ENCODE measurements at places on chromosomes 4 and X.

GRCh38 chr4:128161138-128161537, 100.0 kb downstream of the LARP1B start:
- no peak for DNase-seq

- DNase-seq: no peak
Observed at GRCh38 chr4:173178144-173178543, 9.5 kb downstream of the GALNT7 start.

DNA sequence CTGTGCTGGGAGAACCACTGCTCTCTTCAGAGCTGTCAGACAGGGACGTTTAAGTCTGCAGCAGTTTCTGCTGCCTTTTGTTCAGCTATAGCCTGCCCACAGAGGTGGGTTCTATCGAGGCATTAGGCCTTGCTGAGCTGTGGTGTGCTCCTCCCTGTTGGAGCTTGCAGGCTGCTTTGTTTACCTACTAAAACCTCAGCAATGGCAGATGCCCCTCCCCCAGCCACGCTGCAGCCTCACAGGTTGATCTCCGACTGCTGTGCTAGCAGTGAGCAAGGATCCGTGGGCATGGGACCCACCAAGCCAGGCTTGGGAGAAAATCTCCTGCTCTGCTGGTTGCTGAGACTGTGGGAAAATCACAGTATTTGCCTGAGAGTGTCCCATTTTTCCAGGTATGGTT, 133.8 kb upstream of the UBQLN2 start:
- no peak for DNase-seq

- no peak for DNase-seq
Observed at GRCh38 chr4:106010761-106011160, 115.5 kb downstream of the NPNT start.

GRCh38 chr4:74671080-74671698, 123.1 kb downstream of the BTC start:
- DNase-seq: peak; percentile 32

DNA sequence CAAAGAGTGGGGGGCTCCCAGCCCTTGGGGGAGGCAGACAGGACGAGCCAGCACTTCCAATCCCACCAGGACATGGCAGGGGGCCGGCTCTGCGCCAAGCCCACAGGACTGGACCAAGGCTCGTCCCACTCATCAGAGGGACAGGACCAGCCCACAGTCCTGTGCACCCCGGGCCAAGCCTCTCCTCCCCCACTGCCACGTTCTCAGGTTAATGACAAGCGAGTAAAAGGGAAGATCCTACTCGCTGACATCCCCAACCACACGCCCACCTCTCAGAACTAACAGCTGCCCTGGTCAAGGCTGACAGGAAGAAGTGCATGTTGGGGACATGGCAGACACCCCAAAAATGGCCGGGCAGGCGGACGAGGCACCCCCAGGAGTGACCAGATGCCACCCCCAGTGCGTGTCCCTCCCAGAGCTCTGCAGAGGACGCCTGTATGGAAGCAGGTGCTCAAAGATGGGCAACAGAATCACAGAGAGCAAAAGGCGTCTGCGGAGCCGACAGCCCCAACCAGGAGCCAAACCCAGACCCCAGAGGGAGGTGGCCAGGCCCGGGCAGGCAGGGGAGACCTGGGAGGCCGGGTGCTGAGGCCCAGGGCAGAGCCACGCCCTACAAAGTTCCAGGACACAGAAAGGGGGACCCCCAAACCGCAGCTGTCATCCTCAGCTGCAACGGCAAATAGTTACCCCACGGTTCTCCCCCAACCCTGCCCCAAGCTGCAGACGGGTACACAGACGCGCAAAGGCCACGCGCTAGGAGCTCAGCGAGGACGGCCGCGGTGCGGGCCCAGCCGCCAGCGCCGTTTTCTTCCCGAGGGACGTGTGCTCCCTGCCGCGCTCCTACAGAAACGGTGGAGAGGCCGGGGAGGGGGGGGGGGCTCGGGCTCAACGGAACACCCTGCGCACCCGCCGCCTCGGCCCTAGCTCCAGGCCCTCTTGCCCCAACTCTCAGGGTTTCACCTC, 1.7 kb downstream of the CTBP1 start:
- peak; percentile 3 for DNase-seq

GRCh38 chrX:21996872-21997455, 35.2 kb upstream of the PHEX start:
- DNase-seq: peak; percentile 95

- DNase-seq: no peak
Observed at GRCh38 chr4:1519787-1520661, 113.8 kb upstream of the NKX1-1 start.

DNA sequence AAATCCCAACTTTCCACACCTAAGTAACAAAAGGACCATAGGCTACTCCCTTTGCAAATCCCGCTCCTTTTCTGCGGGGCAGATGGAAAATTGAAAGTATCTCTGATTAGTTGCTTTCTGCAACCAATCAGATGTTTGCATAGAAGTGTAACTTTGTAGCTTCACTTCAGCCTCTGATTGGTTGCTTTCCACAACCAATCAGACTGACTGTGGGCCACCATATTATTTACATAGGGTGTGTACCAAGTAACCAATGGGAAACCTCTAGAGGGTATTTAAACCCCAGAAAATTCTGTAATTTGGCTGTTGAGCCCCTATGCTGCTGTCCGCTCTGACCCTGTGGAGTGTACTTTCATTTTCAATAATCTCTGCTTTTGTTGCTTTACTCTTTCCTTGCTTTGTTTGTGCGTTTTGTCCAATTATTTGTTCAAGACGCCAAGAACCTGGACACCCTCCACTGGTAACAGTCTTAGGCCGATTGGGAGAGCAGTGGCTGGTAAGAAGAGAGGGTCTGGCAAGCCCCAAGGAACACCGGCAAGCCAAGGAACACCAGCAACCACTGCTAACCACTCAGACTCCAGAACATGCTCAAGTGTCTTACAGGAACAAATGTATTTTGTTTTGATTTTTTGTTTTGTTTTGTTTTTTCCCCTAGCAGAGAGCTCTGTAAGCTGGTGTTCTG, 125.5 kb upstream of the MAP3K15 start:
- no peak for DNase-seq

DNA sequence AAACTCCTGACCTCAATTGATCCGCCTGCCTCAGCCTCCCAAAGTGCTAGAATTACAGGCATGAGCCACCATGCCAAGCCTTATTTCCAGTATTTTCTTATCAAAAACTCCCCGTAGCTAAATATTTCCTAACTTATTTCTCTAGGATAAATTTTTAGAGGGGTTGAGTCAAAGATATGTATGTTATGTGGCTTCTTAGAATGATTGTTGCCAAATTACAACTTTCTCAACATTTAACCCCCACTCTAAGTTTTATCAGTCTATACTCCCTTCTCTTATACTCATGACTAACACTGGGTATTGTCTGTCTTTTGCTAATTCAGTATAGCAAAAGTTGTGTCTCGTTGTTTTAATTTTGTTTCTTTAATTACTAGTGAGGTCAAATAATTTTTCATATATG, 187.7 kb upstream of the LNX1 start:
- DNase-seq: no peak

GRCh38 chrX:114800719-114801118, 216.7 kb downstream of the IL13RA2 start:
- no peak for DNase-seq

GRCh38 chr4:24889991-24890390, 22.9 kb downstream of the CCDC149 start:
- no peak for DNase-seq

All from foreskin melanocyte (primary cell).